LHCN-M2 (cell line): ENCODE measurements at places on chromosomes 2 and 18.

GRCh38 chr18:58150772-58151171, 106.7 kb downstream of the NEDD4L start:
- DNase-seq, result no peak

DNA sequence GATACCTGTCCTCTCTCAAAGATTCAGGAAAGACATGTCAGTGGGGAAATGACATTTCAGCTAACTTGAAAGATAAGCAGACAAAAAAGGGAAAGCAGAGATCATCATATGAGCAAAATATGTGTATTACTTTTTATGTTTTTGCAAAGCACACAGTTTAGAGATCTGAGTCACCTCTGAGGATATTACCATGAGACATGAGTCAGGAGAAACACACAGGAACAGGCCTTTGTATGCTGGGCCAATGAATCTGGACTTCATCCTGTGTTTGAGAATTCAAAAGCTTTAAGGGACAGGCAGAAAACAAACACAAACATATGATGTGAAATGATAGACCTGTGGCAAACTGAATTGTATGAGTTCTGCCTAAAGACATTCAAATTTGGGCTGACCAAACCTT, 306.0 kb upstream of the EPC2 start:
- peak; percentile 86 for DNase-seq

DNA sequence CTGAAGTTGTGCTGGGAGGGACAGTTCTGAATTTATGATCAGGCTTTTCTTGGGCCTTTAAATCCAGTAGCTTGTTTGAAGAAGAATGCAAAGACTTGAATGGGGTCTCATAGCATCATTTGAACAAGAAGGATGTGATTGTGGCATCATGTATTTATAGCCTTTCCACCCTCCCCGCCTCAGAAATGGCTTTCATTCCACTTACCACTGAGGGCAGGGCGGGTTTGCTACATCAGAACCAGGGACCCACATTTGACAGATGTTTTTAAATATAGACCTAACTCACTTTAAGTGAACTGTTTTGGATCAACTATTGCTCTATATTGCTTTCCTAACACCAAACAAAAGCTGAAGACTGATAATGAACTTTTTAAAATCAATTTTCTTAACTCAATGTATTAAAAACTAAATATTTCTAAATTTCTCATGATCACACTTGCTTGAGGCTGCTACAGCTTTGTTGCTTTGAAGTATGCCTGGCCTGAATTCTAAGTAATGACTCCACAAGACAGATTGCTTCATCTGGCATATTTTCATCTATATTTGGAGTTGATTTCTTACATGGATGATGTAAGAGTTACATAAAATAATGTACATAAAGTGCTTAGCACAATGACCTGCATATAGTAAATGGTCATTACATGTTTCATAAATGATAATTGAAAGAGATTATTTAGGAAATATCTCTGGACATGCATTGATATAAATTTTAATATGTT, 1552.9 kb upstream of the SLC39A10 start:
- no peak for DNase-seq

DNA sequence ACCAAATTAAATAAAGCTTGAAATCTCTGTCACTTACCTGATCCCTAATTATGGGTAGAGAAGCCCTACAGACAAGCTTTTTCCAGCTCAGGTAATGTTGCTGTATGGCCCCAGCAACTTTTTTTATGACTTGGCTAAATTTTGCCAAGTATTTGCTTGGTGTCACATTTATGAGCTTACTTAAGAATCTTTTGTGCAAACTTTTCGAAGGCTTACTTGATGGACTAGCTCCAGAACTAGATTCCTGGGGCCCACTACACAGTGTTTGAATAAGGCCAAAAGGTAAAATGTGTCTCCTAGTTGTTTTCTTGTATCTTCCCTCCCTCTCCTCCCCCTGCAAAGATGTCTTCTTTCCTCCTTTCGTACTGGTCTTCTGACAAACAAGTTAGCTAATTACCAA, 257.9 kb downstream of the OSR1 start:
- DNase-seq, result no peak

- DNase-seq, result peak; percentile 41
These were observed 168.1 kb upstream of the NCK2 start for GRCh38 chr2:105576440-105577241.

DNA sequence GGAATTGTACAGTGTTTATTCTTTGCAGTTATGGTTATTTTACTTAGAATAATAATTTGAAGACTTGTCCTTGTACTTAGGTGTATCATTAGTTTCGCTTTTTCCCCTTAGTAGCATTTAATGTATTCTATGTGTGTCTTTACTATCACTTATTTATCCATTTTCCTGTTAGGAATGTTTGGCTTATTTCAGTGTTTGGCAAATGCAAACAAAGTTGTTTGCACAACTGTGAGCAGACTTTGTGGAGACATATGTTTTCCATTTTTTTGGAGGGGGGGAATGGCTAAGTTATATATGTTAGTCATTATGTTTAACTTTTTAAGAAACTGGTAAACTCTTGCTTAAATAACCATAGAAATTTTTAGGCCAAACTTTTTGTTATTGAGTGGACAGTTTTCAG, 447.7 kb downstream of the SOX11 start:
- no peak for DNase-seq

- DNase-seq, result no peak
These were observed 2.3 kb downstream of the PTGR3 start for GRCh38 chr18:75206452-75207309.

GRCh38 chr2:236855176-236855865, 230.4 kb upstream of the COPS8 start:
- no peak for DNase-seq

DNA sequence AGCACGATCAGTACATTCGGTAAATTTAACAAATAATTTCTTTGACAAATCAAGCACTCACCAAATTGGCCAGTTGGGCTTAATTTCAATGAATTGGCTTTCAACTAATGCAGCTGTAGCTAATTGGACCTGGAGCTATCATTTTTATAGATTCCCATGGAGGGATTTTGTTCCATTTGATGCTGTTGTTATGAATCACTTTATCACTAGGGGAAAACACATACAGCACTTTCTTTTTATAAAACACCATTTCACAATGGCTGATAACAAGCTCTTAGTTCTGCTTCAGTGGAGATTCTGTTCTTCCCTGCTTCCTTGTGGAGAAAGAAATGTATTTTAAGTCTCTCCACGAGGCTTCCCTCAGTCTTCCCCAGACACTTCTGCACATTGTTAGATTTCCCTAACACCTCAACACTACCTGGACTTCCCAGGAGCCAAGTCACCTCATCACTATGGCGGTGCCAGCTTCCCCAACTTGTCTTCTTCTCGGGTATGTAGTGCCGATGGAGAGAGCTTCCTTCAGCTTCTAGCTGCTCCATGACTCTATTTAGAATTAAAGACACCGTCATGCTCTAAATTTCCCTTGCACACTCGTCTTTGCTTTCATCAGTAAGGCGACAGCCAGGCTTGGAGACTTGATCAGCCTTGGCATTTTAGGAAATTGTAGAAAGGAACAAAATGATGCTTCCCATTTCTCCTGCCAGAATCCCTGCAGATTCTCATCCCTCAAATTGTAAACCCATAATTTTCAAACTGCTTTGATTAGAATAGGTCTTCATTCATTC, 72.0 kb downstream of the INPP5D start:
- no peak for DNase-seq

GRCh38 chr2:54675738-54676137, 47.7 kb upstream of the EML6 start:
- DNase-seq, result no peak

GRCh38 chr2:39998617-39999016, 219.6 kb upstream of the THUMPD2 start:
- DNase-seq, result no peak

DNA sequence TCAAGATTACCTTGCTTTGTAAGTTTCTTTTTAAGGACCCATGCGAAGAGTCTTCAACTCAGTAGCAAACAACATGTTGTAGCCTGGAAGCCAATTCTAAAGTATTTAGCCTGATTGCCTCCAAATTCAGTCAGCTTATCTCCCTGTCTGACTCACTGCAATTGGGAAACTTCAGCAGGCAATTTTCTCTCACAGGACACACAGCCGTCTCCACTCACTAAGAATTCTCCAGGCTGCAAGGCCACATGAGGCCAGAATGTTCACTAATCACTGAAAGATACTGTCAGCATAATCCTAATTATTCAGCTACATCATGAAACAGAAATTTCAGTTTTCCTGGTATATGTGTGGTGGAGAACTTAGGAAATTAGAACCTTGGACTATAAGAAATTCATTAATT, 78.1 kb upstream of the PDE1A start:
- peak; percentile 75 for DNase-seq

- DNase-seq, result peak; percentile 83
These were observed 447.3 kb downstream of the TMX3 start for GRCh38 chr18:68267583-68267982.

DNA sequence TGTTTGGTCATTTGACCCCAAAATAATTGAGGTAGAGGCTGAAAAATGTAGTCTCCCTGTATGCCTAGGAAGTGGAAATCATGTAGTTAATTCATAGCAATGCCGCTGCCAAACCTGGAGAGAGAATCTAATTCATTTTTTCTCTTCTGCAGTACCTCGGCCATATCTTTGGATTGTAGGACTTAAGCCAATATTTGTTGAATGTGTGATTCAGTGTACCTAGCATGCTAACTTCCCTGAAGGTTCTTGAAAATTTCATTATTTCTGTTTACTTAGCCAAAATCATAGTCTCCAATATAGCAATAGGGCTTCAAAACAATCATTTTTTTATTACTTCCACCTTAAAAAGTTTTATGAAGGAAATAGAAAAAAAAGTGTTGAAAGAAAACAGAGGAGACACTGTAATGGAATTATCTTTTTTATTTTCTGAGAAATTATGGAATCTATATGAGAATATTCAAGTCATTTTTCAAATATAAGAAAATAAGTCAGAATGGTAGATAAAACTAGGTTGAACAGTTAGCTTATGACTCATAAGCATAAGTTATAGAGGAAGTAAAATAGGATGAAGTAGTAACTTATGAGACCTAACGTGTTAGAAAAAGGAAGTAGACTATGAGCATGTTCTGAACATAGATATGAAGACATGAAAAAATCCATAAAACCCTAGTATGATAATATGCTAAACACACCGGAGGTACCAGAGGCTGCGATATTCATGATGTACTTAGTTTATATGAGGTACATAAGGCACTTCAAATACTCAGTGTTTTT, 35.2 kb upstream of the CDH19 start:
- no peak for DNase-seq

GRCh38 chr2:217988840-217989204, 14.0 kb downstream of the TNS1 start:
- DNase-seq, result no peak

DNA sequence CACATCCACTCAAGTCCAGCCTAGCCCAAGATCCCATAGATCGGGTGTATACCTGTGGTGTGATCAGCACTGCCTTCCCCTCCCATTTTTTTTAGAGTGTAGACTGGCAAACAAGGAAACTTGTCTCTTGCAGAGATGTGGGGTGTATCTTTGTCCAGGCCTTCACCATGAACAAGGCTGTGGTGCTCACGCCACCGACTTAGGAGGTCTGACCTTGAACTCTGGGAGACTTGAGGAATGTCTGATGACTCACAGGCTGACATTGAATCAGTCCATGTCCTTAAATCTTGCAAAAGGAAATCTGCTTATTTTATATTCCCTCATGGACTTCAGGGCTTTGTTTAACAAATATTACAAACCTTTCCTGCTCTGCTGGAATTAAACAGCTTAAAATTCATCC, 4.5 kb upstream of the CTIF start:
- DNase-seq, result peak; percentile 86

GRCh38 chr18:79883461-79884293, 67.8 kb downstream of the SLC66A2 start:
- DNase-seq, result no peak

DNA sequence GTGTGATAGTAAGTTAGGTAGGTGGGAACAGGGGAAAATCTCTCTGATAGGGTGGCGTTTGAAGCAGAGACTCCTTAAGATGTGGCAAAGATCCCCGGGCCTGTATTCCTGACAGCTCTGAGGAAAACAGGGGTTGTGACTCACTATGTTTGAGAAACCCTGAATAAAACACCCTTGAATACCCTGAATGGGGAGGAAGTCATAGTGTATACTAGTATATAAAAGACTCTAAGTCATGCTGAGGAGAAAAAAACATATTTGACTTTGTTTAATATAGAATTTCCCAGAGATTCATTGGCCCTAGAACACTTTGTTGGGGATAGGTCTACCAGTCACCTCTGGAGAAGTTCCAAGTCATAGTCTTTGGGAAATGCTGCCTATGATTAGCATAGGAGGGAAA, 590.9 kb downstream of the IRS1 start:
- peak; percentile 41 for DNase-seq

DNA sequence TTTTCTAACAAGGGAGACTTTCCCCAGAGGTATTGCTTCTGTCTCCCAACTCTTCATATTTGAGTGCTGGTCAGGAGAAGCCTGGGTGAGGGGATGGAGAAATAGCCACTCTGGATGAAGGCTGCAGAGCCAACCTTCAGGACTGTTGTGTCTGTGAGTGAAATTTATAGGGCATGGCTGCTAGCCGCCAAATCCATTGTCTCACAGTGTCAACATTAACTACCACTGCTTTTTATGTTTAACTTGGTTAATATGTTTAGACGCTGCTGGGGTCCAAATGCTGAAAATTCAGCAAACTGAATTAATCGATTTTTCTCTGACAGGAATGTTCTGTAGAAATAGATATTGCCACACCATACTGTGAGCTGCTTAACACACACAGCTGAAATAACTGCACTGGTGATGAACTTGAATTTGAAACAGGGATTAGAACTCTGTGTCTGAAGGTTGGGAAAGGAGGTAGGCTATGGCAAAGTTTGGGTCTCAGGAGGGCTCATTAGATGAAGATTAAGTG, 281.0 kb downstream of the DCC start:
- no peak for DNase-seq

DNA sequence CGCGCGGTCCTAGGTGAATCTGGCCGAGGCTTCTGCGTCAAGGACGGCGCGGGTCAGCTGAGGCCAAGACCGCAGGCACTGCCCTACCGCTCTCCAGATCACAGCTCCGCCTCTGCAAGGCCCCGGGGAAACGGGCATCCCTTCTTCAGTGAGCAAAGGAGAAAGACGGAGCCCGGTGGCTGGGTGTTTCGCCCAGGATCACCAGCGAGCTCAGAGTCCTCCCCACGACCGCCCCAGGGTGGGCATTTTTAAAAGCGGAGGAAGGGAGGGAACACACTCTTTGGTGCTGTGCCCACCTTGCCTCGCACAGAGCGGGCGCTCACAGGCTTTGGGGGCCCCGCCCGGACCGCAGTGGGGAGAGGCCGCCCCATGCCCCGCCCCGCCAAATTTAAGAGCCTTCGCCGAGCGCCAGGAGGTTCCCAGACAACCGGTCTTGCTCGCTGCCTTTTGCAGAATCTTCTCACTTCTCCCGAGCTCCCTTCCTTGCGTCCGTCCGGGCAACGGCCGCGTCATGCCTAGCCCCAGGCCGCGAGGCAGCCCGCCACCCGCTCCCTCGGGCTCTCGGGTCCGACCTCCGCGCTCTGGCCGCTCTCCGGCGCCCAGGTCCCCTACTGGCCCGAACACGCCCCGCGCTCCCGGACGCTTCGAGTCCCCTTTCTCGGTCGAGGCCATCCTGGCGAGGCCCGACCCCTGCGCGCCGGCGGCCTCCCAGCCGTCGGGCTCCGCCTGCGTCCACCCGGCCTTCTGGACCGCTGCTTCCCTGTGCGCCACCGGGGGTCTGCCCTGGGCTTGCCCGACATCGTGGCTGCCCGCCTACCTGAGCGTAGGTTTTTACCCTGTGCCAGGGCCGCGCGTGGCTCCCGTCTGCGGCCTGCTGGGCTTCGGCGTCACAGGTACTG, at the start of gene NOTO:
TSS of gene NOTO (plus strand) at position 419 of the 899 bp plus-strand sequence. CDS start at position 512, 93 bp downstream.
- no peak for DNase-seq

- DNase-seq, result no peak
These were observed 252.6 kb upstream of the LINC00305 start for GRCh38 chr18:64401268-64402060.
